ENCODE measurements at places on chromosomes 6 and 20.

DNA sequence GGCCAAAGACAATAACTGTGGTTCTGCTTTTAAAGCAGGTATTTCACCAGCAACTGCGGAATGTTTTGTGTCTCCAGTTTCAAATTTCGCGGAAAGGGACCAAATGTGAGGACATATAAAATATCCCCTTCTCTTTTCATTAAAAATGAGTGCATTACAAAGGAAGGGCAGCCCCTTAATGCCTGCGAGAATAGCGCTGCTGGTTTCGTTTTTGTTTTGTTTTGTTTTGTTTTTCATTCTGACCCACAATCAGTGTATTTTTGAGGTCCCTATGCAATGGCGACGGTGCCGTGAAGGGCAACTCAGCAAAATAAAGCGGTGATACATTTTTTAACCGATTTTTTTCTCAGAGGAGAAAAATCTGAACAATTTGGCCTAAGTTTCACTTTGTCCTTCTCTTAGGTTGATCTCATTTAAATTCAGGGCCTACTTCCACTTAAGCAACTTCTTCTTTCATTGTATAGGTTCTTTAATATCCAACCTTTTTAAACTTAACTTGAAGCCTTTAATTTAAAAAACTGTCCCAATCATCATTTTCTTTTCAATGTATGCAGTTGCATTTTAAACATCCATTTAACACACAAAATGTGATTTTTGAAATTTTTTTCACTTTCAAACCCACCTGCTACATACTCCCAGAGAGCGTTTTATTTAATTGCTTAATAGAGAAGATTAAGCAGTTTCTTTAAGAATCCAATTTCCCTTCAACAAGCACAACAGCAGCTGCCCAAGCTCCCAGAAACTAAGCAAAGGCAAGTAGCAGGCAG, 2.9 kb upstream of the HIVEP2 start:
- DNase-seq = no peak

- DNase-seq = no peak
Observed at GRCh38 chr6:142398353-142398752, 96.5 kb downstream of the ADGRG6 start.

DNA sequence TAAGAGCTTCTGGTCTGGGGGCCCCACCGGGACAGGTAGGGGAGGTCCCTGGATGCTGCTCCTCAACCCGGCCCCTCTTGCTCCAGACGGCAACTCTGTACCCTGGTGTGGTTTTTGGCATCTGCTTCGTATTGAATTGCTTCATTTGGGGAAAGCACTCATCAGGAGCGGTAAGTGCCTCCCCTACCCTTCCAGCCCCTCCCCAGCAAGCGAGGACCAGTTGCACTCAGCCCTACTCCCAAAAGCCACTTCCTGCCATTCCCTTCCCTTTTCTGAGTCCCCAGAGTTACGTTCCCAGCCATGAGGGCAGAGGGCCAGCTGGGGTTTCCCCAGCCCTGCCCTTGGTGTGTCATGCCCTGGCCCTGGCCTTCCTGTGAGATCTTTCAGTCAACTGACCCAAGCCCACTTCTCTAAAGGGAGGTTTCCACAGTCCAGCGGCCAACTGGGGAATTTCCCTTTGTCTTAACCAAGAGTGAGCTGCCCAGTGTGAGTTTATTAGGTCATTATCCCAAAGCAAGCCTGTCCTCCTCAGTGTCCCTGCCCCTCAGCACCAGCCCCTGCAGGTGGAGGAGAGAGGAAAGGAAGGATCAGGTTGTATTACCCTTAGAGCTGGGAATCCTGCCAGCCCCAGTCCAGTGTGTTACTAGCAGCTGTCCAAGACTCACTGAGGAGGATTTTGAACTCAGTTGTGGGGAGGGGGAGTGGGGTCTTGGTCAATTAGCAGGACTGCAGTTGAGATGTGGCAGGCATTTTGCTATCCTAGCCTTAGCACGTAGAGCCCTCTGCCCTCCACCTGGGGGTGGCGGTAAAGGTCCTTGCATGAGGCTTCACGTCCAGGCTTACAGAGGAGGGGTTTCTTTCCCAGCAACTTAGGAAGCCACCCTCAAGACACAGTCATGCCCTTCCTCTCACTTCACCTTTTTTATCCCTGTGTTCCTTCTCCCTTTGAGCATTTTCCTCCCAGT, 45.8 kb downstream of the TM9SF4 start:
- DNase-seq = peak; percentile 94

- DNase-seq = no peak
Observed at GRCh38 chr20:20207872-20208271, 155.5 kb downstream of the CFAP61 start.

DNA sequence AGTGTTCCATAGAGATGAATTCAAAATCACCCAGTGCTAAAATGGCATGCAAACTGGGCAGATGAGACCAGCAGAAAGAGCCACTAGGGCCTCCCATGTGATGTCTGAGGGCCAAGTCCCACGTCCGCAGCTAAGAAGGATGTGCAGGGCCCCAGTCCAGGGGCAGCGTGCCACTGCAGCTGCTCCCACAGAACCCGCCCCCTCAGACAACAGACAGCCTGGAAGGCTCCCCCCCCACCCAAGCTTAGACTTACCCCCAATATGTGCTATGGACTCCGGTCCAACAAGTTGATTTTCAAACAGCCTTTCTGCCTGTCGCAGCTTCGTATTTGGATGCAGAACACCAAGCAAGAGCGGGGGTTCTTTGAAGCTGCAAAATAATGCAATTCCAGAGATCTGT, 14.0 kb downstream of the APMAP start:
- DNase-seq = no peak

DNA sequence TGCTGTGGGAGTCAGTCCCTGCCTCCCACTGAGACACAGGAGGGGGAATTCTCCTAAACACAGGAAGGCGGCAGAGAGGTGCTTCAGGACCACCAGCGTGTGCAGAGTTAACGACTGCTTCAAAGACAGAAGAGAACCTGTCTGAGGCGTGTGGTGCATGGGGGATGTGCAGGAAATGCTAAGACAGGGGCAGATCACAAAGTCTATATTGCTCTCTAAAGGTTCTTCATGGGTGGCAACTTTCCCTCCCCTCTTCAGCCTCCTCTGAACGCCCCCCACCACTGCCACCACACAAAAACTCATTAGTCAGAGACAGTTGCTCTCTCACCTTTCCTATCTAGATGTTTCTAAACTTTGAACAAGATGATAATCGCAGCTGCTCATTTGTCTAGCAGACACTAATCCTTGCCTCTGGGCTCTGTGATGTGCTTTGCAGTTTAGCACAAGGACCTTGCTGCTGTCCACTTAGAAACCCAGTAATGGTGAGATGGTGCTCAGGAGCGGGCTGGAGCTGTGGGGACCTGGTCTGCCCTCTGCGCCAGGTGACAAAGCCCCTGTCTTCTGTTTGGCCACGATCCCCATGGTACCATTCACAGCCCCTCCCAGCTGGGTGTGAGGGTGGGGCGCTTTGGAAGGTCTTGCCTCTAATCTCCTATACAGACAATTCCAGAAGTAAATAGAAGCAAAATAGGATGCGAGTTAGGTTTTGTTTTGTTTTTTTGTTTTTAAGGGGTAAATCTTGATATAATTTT, 219.6 kb downstream of the NRN1 start:
- no peak for DNase-seq

DNA sequence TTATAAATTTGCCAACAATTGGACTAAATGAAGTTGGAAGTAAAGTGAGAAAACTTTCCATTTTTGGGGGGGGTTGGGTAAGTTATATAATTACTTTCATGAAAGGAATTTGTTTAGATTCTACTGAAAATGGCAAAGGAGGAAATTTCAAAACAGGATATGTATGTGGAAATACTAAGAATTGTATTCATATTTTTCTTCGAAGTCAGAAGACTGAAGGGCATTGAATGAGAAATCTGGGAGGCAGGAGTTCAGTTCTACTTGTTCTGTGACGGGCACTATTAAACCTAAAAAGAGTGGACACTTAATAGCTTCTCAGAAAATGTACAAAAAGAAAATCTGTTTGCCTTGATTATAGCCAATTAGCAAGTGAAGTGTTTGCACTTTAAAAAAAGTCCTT, 114.7 kb downstream of the PRIM2 start:
- DNase-seq = peak; percentile 63

DNA sequence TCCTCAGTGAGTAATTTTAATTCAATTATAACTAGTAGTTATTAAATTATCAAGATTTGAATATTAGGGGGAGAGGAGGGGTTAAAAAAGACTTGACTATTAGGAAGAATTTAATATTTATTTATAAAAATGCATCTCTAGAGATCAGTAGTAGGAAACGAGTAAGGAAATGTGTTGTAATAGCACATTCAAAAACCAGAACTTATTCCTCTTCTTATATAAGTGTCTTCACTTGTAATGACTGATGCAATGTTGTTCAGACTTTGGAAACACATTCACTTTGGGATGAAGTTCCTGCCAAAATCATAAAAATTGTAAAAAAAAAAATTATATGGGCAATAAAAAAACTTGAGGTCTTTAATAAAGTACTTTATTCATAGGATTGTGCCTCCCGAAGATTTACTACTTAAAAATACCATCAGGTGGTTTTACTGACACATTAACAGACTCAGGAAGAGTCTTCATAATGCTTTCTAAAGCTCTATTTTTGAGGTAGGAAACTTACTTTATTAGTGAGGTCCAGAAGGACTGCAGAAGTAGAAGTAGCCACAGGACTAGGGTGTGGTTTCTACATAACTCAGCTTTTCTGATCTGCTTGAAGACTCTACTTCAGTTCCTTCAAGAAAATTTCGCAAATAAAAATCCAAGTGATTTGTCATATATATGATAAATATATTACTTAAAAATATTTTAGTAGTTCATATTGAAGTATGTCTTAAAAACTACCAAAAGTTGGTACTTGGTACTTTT, 59.8 kb downstream of the CCDC170 start:
- DNase-seq = no peak

DNA sequence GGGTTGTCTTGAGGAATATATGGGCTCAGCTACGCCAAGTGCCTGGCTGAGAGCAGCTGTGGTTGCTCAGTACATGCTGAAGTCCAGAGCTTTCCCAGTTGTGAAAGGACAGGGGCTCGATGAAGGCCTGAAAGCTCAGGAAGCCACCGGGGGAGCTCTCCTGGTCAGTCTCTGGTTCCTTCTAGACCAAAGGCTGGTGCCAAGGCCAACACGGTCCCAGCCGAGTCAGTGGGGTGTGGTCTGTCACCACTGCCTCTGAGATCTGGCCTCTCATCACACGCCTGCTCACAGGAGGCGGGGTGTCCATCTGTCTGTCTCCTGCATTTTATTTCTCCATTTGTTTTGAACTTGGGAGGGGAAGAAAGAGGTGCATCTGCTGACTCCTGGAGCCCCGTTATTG, 4.9 kb upstream of the FAM83C start:
- DNase-seq = peak; percentile 31

- DNase-seq = no peak
Observed at GRCh38 chr6:10437891-10438290, 23.0 kb upstream of the TFAP2A start.

- peak; percentile 71 for DNase-seq
Observed at GRCh38 chr20:11814267-11814666, 103.4 kb upstream of the BTBD3 start.

GRCh38 chr6:17494919-17495318, 101.5 kb downstream of the CAP2 start:
- no peak for DNase-seq

GRCh38 chr6:170208651-170209353, 82.1 kb downstream of the DLL1 start:
- DNase-seq = no peak

- peak; percentile 41 for DNase-seq
Observed at GRCh38 chr6:84150705-84151104, 76.7 kb downstream of the CEP162 start.

DNA sequence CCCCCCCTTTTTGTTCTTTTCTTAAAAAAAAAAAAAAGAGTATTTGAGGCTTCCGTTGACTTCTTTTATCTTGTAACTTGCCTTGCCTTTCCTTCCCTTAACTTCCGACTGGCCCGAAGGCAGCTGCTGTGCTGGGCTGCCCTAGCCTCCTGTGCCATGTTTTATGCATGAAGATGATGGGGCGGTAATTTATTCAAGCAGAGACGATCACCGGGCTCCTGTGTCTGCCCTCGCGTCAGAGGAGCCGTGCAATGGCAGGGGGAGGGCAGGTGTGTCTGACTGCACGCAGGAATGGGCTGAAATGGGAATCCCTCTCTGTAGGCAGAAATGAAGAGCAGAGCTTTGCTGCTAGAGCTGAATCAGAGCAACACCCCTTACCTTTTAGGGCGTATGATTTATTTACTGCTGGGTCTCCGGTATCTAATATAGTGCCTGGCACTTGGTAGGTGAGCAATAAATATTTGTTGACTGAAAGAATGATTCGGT, 106.3 kb upstream of the RIPOR2 start:
- no peak for DNase-seq

- DNase-seq = no peak
Observed at GRCh38 chr20:5781798-5782750, 31.9 kb downstream of the SHLD1 start.

GRCh38 chr6:33124525-33124901, 48.7 kb downstream of the HLA-DPB1 start:
- DNase-seq = no peak

GRCh38 chr20:33650111-33650752, 11.9 kb upstream of the C20orf144 start:
- no peak for DNase-seq

DNA sequence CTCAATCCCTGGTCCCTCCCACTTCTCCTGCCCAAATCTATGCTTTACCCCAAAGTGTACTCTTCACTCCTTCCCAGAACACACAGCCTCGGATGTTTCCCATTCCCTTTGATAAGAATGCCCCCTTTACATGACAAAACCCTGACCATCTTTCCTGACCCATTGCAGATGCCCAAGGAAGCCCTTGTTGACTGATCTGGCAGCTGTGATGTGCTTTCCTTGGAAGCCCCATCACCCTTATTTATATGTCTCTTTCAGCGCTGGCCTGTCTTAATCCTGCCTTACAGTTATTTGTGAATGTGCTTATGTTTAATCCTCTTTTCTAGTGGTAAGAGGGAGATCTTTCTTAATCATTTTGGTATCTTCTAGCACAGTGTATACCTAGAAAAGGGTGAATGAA, 523.1 kb downstream of the CD83 start:
- DNase-seq = no peak

DNA sequence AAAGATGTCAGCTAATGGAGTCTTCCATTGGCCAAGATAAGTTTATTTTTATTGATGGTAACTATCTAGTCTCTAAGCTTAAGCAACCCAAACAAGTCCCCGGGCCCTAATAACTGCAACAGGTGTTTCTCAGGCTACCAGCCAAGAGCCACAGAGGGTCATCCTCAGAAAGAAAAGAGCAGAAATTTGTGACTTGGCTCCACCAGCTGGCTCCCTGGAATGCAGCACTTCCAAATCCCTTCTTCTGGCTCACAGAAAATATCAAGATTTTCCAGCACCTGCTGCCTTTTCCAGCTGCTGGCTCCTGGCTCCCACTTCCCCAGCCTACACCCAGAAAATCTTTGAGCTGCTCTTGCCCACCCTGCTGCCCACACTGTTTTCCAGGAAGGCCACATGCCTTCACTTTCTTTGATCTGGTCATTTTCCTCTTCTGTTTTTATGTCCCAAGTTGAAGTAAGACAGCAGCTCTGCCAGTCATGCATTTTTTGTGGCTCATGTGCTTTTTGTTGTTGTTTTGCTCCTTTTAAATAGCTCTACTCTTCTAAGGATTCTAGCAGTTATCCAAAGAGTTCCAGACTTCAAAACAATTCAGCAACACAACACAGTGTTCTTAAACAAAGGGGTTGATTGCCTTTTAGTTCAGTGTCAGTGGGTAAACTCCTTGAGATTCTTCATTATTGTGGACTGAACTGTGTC, 151.0 kb upstream of the SMLR1 start:
- no peak for DNase-seq

Data from NCI-H226 (cell line).